Smooth muscle cell of the pulmonary artery (primary cell): ENCODE measurements at places on chromosomes 12 and 14. TPM values are rescaled to one million over a fixed set of nuclear protein-coding genes. Genes with fewer than 3 reads are reported as not detected.

Gene ACSM4
- not detected in 2 replicates for total RNA-seq

Gene FLRT2
- total RNA-seq = 7.9 and 29.4 TPM in 2 replicates

Gene IQSEC3
- total RNA-seq = 0.07 and 0.17 TPM in 2 replicates

Gene FAM234B
- 11.0 and 12.6 TPM in 2 replicates for total RNA-seq

Gene FAM90A1
- total RNA-seq = 0.13 TPM in 1 of 2 replicates, not detected in the other

Gene EFS
- 4.7 and 15.0 TPM in 2 replicates for total RNA-seq

Gene TCP11L2
- total RNA-seq = 28.8 and 41.2 TPM in 2 replicates

Gene FAIM2
- 3.7 and 8.3 TPM in 2 replicates for total RNA-seq

Gene SERPINA4
- total RNA-seq = not detected in 2 replicates

Gene CLEC6A
- total RNA-seq = not detected in 2 replicates

Gene NGB
- not detected in 2 replicates for total RNA-seq

Gene CACNA2D4
- total RNA-seq = 0.07 and 1.5 TPM in 2 replicates

Gene PTPRB
- 8.6 and 13.9 TPM in 2 replicates for total RNA-seq

Gene KRT1
- total RNA-seq = not detected in 2 replicates

Gene IAPP
- total RNA-seq = 0.10 TPM in 1 of 2 replicates, not detected in the other

Gene HVCN1
- 2.3 and 2.7 TPM in 2 replicates for total RNA-seq

Gene KRT72
- not detected in 2 replicates for total RNA-seq

Gene ESRRB
- total RNA-seq = not detected in 2 replicates

Gene TMEM30B
- total RNA-seq = 0.86 and 2.3 TPM in 2 replicates

Gene CLEC9A
- not detected in 2 replicates for total RNA-seq

Gene NRIP2
- 0.07 TPM in 1 of 2 replicates, not detected in the other for total RNA-seq

Gene PPFIA2
- 2.6 and 4.6 TPM in 2 replicates for total RNA-seq

Gene FGF23
- not detected in 2 replicates for total RNA-seq

Gene VRK1
- 10.5 and 13.5 TPM in 2 replicates for total RNA-seq

Gene TBC1D30
- total RNA-seq = 0.33 and 0.43 TPM in 2 replicates
